ENCODE measurements at places on chromosomes 13 and 19.

DNA sequence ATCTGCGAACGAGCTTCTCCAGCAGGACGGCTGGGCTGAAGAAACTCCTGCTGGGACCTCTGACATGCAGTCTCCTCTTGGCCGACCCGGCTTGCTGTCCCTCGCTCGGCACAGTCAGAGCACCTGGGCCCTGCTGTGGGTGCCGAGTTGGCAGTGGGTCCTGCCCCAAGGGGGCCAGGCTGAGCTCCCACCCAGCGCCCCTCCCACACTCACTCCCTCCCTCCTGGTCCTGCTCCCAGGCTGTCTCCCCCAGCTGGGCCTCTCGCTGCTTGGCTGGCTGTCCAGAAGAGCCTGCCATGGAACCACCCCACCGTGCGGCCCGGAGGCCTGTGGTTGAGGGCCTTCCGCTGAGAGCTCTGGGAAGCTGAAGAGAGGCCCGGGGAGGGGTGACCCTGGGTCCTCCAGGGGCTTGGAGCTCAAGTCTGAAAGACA is 6.0 kb downstream of the AKT2 start:
- no peak for DNase-seq

GRCh38 chr19:42281146-42281826 is 12.2 kb downstream of the CIC start:
- DNase-seq: no peak

DNA sequence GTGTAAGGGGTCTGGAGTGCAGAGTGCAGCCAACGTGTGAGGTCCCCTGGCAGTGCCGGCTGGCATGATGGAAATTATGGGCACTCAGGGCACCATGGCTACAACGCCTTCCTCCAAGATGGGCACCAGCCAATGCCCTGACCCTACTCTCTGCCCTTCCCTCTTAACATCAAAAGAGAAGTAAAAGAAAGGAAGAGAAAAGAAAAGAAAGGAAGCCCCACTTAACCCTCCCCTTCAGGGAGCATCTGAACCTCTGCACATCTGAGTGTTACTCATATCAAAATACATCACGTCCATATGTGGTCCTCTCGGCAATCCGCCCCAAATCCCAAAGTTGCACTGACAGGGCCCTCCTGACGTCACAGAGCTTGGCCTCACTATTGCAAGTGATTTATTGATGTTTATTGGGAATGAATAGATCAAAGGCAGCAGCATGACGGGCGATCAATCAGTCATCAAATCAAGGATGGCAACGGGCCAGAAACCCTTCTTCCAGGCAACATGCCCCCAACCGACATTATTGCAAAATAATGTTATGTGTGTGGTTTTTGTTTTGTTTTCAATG is 1.3 kb downstream of the TSHZ3 start:
- no peak for DNase-seq

GRCh38 chr13:100983111-100983510 is 308.5 kb upstream of the TMTC4 start:
- DNase-seq: no peak

DNA sequence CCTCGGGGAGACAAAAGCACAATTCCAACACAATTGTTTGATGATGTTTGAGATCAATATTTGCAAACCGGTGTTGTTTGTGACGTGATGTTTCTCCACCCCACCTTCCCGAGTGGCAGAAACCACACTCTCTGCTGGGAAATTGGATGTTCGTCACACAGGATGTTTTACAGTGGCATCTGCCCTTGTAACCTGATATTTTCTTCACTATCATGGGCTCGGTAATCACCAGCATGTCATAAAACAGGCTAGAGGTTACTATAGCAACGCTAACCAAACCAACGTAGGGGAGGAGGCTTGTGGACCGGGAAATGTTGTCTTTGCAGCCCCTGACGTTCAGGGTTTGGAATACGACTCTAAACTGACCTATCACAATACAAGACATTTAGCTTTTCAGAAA is 454.5 kb downstream of the IRS2 start:
- DNase-seq: no peak

DNA sequence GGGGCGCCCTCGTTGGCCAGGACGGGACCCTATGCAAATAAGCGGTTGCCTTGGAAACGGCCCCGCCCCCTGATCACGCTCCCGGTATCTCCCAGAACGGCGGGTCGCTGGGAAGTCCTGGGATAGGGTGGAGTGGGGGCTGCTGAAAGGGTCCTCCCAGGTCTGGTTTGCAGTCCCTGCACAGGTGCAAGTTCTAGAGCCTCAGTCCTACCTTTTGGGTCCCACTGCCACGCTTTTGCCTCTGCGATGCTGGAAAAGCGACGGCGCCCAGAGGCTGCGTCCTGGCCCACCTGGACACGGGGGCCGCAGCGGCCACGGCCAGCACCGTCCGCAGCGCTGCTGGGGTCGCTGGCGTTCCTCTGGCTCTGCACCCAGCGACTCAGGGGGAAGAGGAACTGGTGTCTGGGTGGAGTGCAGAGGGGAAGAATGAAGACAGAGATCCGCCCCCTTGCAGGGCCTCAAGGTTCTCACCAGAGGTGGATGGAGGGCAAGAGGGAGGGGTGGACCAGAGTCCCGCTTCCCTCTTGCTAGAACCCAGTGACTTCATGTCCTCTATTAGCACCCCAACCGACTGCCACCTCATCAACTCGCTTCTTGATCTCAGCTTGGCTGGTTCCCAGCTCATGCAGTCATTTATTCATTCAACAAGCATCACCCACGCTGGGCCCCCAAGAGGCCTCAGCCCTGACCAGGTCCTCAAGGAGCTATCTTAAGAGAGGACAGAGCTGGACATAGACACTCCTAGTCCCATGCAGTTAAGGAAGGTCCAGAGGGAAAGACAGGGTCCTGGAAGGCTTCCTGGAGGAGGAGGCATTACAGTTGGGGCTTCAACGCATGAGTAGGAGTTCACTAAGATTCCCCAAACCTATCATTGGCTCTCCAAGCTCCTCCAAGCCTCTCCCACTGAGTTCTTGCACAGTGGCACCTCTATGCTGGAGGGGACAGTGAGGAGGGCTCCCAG is at the start of gene LRRC25:
Gene LRRC25 (minus strand): TSS at position 381 of the 961 bp plus-strand sequence. CDS start 659 bp downstream, outside the sequence.
- no peak for DNase-seq

- DNase-seq: no peak
Measured at GRCh38 chr19:40155749-40156265, 35.4 kb upstream of the MAP3K10 start.

- no peak for DNase-seq
Measured at GRCh38 chr19:53130506-53130905, 2.2 kb downstream of the ZNF415 start.

- DNase-seq: no peak
Measured at GRCh38 chr19:10773969-10774368, 56.1 kb downstream of the DNM2 start.

- DNase-seq: no peak
Measured at GRCh38 chr19:38788478-38789243, at the start of gene LGALS7B. Gene LGALS7B (plus strand): TSS chr19:38789200. CDS start chr19:38789227, 27 bp downstream.

- DNase-seq: no peak
Measured at GRCh38 chr13:22625691-22626090, 555.1 kb upstream of the SGCG start.

DNA sequence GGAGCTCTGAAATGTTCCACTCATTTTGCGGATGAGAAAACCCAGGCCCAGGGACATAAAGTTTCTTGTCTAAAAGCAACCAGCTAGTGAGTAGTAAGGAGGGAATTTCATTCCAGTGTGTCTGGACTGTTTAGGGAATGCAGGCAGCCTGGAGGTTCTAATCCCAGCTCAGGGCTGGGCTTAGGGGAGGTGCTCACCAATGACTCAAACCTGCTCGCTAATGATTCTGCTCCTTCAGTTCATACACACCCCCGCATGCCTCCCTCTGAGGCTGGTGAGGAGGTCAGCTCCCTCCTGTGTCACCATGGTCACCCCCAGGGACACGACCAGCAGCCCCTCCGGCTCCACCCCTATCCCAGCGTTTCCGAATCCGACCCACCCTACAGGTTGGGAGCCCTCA is 34.6 kb downstream of the CYP4F2 start:
- no peak for DNase-seq

- DNase-seq: no peak
Measured at GRCh38 chr13:110505594-110505993, 55.9 kb downstream of the RAB20 start.

DNA sequence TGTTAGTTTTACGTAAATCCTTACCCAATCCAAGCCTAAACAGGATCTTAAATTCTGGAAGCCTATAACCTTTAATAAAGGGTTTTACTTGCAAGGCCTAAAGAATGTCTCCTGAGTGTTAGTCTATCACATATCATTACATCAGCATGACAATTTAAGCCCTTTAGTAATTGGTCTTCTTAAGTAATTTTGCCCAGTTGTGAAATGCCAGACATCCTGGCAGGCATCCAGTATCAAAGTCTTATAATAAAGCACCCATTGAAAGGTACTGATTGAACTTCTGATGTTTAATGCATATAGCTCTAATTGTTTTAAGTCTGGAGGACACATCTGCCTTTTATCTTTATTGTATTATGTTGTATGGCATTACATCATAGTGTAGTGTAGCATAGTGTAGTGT is 1078.9 kb downstream of the SLITRK1 start:
- no peak for DNase-seq
